ENCODE measurements at places on chromosomes 6 and 20.

DNA sequence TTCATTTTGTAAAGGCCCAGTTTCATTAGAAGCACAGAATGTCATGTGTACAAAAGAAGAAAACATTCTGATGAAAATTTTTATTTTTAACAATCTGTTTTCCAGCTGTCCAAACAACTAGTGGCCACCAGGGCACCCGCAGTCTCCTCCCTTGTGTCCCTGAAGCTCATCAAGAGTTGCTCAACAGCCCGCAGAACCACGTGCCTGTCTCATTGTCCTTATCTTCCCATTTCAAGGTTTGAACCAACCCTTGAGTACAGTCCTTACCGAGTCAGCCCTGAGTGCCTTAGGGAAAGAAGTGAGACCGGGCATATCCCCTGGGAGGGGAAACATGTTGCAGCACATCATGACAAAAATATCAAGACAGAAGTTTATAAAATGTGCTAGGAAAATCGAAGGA lies 15.9 kb upstream of the ZNF133 start:
- DNase-seq, result no peak

DNA sequence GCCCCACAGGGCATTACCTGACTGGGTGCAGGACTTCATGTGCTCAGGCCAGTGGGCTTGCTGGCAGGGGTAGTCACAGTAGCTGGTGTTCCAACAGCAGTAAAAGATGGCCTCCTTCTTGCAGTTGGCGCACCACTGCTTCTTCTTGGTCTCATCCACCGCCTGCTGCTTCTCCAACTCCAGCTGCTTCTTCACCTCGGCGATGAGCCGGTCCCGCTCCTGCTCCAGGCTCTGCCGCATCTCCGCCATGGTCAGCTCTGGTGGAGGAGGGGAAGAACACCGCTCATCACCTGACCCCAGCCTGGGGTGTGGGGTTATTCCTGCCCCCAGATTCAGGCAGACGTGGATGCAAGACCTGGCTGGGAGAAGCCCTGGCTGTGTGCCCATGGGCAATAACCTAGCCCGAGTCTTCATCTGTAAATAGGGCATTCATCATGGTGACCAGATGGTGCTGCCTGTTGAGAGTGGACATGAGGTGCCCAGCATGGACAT lies 132.2 kb downstream of the ZMYND8 start:
- no peak for DNase-seq

DNA sequence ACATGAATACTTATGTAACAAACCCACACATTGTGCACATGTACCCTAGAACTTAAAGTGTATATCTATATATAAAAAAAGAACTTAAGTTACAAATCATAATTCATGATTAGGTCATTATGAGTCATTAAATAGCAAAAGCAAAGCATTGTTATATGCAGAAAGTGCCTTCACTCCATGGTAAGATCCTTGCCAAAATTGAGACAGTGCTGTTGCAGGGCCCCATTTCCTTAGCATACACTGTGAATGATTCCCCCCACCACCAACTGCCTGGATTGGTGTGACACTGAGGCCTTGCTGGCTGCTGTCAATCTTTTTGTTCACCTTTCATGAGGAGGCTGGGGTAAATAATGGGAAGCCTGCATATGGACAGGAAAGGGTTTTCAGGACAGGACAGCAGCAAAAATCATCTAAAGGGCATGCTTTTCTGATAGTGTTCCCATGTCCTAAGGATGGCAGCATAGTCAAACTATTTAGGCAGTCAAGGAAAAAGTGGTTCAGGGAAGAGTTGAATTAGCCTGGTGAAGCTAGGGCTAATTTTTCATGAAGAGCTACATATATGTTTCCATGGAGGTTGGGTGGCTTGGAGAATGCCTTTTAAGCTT lies 188.2 kb upstream of the ASCC3 start:
- DNase-seq, result no peak

- DNase-seq, result no peak
Observed at GRCh38 chr6:28537065-28537464, 11.4 kb downstream of the GPX5 start.

GRCh38 chr20:58433759-58434158 lies 44.7 kb downstream of the VAPB start:
- DNase-seq, result no peak

- no peak for DNase-seq
Observed at GRCh38 chr6:138160329-138161087, 1.2 kb upstream of the ARFGEF3 start.

- no peak for DNase-seq
Observed at GRCh38 chr6:77373955-77374354, 89.3 kb downstream of the HTR1B start.

DNA sequence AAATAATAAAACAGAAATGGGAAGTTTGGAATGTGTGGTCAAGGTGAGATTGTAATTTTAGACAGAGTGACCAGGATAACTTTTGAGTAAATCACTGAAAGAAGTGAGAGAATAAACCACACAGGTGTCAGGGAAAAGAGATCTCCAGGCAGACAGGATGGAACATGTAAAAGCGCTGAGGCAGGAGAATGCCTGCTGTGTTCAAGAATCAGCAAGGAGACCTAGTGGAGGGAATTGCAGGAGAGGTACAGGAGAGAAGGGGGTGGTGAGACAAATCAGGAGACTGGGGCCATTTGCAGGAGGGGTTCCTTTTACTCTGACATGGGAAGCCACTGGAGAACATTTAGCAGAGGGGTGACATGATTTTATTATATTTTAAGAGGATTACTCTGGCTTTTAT lies 456.7 kb downstream of the NKAIN2 start:
- no peak for DNase-seq

DNA sequence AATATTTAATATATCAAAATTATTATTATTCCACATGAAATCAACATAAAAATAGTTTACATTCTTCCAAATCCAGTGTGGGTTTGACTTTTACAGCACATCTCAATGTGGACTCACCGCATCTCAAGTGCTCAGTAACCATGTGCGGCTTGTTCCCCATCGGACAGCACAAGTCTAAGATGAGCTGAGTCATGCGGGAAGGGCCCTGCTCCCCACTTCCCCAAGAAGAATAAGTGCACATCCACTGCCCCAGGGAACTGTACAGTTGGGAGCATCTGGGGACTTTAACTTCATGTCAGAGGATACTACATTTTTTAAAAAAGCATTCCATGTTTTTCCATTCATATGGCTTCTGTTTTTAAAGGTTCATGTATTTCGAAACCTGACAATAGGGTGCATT lies 325.6 kb downstream of the BTBD3 start:
- no peak for DNase-seq

DNA sequence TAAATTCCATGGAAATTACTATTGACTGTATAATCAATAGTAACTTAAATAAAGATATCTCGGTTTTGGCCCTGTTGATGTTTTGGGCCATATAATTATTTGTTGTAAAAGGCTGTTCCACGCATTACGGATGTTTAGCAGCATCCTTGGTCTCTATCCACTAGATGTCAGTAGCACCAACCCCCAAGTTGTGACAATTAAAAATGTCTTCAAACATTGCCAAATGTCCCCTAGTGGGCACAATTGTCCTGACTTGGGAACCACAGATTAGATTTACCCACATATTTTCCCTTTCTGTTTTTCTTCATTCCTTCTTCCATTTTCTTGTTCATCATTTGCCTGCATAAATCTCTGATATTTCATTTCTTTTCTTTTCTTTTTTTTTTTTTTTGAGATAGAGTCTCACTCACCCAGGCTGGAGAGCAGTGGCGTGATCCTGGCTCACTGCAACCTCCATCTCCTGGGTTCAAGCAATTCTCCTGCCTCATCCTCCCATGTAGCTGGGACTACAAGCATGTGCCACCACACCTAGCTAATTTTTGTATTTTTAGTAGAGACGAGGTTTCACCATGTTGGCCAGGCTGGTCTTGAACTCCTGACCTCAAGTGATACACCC lies 13.6 kb upstream of the WFDC8 start:
- no peak for DNase-seq

DNA sequence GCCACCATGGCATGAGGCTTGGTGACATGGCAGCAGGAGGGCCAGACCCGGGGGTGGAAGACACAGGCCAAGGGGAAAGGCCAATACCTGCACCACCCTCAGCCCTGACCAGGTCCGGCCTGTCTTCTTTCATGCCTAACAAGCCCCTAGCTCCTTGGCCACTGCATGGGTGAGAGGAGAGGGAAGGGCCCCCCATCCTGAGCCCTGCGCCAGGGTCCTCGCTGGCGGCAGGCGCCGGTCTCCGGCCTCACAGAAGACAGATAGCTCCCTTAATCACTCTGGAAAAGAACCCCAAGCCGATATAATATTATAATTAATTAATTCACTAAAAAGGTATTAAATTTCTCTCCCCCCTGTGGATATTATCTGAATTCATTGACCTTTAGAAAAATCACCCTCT lies 41.4 kb downstream of the MDFI start:
- DNase-seq, result no peak

Data from posterior cingulate gyrus (tissue), 11 donors.